Stimulated activated CD8-positive, alpha-beta memory T cell treated with anti-CD3 and anti-CD28 coated beads, Interleukin-4, amount 100 ng/mL, for 48 hours (primary cell): ENCODE measurements at places on chromosomes 4 and X.

GRCh38 chrX:70132877-70133302 lies 357 bp upstream of the IGBP1 start:
- DNase-seq = no peak

DNA sequence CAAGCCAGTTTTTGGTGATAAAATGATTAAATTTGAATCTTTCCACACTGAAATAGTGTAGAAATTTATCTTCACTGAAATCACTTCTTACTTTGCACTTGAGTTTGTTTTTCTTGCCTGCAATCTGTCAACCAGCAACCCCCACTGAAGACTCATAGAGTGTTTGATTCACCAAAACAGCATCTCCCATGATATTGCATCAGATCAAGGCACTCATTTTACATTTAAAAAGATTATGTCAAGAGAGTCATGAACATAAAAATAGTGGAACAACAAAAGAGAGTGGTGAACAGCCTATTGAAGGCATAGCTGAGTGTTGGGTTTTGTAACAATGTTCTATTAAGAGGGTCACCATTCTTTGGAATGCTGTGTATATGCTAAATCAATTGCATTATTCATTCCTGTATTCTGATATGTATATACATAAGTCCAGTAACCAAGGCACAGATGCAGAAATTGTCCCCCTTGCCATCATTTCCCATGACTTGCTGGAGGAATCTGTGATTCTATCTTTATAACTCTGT lies 1934.9 kb downstream of the ARAP2 start:
- no peak for DNase-seq

DNA sequence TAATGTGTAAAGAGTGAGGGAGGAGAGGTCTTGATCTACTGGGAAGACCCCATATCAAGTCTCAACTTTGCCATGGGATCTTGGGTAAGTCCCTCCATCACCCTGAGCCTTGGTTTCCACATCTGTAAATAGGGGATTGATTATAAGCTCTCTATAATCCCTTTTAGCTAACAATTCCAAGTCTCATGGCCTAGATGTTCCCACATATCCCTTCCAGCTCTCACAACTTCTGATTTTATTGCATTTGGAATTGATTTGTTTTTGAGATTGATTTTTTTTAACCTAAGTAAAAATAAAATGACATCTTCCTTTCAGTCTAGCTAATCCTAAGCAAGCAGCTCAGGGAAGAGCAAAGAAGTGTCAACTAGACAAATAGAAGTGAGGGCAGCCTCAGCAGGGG lies 29.8 kb downstream of the SMIM20 start:
- no peak for DNase-seq

- DNase-seq = no peak
These were observed 10.2 kb downstream of the OTUD4 start for GRCh38 chr4:145170223-145170622.

- no peak for DNase-seq
These were observed 182.1 kb downstream of the CPE start for GRCh38 chr4:165560941-165561340.

GRCh38 chr4:183838987-183839712 lies 66.0 kb upstream of the STOX2 start:
- DNase-seq = no peak

- no peak for DNase-seq
These were observed 1534.6 kb upstream of the AGA start for GRCh38 chr4:178976861-178977260.

GRCh38 chrX:53795576-53795975 lies 109.1 kb upstream of the HUWE1 start:
- DNase-seq = no peak

GRCh38 chr4:156820931-156821330 lies 150.7 kb downstream of the PDGFC start:
- DNase-seq = no peak

DNA sequence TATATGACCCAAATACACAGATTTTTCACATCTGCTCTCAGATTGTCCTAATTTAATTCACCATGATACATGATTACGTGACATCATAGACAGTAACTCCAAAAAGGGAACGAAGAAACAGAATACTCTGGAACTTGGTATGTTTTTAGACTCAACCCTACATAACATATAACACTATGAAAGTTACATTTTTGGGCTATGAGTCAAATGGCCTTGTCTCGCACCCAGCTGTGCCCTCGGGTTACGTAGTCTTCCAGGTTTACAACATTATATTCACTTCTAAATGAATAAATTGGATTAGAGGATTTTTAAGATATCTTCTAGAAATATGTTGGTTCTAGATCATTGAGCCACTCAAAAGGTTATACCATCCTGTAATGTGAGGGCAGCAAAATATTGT lies 2089.6 kb upstream of the TENM3 start:
- DNase-seq = no peak

DNA sequence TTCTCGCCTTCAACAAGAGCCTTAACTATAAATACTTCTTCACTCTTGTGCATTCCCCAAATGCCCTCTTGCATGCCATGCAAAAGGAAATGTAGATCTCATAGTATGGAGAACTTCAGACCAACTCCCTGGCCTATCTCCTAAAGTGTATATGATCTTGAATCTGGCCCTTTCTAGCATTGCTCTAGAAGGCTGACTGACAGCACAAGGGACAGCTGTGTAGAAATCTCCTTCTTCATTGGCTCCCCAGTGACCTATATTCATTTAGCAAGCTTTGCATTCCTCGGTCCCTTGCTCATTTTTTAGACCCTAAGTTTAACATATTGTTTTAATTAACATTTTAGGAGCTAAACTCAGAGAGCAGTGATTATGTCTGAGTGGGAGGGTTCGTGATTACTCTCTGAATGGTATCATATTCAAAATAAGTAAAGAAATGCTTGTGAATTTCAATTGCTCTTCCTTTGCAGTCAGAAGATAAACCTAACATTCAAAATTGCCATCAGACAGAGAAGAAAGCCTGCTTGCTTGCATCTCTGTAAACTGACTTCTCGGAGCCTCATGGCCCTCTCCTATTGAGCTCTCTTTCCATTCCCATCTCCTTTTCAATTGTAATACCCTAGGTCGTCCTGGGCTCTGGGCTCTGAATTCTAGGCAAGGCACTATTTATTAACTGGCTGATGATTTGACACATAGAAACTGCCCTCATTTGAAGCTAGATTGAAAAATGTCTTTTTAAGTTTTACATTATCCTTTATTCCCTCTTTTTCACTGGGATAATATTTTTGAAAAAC lies 120.3 kb upstream of the PRKG2 start:
- no peak for DNase-seq

GRCh38 chr4:38173935-38174518 lies 213.8 kb downstream of the PTTG2 start:
- no peak for DNase-seq

DNA sequence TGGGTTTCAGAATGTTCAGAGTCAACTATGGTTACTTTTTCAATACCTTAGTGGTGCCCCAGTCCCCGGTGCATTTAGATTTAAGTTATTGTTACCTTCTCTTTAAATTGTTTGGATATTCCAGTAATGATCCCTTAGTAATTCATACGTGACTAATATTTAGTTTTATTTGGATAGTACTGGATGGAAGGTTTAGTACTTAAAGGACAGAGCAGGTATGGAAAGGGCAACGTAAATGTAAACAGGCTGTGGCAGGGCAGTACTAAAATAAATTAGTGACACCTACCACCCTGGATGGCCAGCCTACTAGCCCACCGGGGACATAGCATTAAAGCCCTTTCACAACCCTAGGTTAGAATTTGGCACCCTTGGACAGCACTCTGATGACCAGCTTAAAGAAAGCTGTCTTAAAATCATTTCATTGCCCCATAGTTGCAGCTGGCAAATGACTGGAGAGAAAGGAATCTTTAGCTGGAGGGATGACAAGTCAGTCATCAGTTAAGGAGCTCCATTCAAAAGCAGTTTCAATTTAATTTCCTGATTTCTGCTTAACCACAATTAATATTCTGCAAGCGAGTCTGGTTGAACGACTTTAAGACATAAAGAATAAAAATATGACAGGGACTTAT lies 16.4 kb downstream of the PLP1 start:
- no peak for DNase-seq

GRCh38 chr4:117577686-117578311 lies 456.5 kb upstream of the NDST3 start:
- DNase-seq = no peak

GRCh38 chr4:10611673-10612072 lies 72.9 kb downstream of the CLNK start:
- DNase-seq = no peak

GRCh38 chr4:94232519-94232918 lies 24.9 kb downstream of the SMARCAD1 start:
- no peak for DNase-seq

DNA sequence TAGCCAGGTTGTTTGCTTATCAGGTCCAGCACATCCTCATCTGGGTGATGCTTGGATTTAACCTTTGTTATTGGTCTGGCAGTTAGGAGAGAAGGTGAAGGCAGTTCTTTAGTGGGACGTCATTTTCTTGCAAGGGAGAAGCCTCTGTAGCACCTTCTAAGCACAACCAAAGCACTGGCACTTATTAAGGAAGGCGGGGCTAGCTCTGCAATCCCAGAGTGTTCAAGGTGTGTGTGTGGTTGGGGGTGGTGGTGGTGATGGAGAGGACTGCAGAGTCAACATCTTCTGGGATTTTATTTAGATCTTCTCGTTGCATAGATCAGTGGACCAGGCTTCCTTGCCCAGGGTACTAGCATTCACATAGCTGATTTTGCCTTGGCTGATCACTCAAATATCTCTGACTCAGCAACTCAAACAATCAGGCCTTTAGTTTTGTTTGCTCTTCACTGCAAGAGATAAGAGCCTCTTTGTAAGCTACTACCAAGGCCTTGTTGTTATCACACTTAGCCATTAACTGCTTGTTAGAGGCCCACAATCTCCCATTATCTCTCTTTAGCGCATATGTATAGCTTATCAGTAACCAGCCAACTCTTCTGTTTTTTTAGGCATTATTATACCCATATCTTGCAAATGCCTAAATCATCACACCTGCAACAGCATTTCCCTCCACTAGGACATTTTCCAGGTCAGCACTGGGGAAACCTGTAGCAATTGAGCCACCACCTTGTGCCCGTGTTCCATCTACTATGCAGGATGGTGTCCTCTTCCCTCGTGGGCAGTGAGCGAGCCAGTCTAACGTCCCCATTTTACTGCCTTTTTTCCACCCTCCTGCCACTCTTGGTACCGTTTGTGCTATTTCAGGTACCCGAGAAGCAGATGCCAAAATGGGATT lies 36.5 kb upstream of the LINC00632 start:
- no peak for DNase-seq

DNA sequence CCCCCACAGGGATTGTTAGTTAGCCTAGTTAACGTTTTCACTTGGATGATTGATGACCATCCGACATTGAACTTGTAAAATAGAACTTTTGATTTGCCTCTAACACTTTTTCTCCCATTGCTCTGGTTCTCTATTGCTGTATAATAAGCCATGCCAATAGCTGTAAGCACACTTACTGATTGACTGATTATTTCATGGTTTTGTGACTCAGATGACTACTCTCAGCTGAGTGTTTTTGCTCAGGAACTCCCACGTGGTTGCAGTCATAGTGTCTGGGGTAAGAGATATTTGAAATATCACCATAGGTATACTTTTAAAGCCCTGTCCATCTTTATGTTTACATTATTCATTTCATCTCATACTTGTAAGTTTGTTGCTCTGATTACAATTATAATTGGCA lies 1285.5 kb downstream of the STIM2 start:
- no peak for DNase-seq

DNA sequence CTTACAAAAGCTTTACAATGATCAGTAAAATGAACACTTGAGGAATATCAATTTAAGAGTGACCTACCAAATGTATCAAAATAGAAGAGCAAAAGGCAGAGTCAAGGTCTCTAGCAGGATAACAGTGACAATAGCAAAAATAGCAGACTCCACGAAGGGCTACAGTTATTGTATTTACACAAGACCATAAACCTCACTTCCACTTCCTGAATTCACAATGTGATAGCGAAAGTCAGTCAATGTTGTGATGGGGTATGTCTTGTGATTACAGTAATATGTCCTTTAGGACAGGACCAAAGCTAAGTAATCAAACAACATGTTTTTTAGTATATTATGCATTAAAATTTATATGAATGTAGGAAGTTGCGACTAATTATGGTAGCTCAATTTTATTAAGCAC lies 139.6 kb downstream of the IQCM start:
- no peak for DNase-seq

DNA sequence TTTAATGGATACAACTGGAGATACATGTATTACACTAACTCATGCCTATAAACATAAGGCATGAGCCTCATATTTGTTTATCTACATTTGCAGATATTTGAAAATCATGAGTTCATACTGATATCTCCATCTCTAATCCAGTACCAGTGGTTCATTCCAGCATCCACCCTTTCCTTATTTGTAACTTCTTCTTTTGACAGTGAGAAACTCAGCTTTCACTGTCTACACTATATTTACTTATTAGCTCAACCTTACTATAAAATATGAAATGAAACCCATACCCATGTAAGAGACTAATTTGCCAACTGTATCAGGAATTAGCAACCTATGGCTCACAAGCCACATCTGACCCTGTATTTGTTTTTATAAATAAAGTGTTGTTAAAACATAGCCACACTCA lies 161.9 kb upstream of the GPRIN3 start:
- no peak for DNase-seq

GRCh38 chrX:96540111-96540631 lies 144.5 kb upstream of the DIAPH2 start:
- no peak for DNase-seq

- no peak for DNase-seq
These were observed 15.0 kb downstream of the IDS start for GRCh38 chrX:149490100-149490499.

GRCh38 chr4:121978172-121978516 lies 26.3 kb upstream of the TRPC3 start:
- no peak for DNase-seq

- no peak for DNase-seq
These were observed 36.2 kb upstream of the SFRP2 start for GRCh38 chr4:153825126-153825525.

DNA sequence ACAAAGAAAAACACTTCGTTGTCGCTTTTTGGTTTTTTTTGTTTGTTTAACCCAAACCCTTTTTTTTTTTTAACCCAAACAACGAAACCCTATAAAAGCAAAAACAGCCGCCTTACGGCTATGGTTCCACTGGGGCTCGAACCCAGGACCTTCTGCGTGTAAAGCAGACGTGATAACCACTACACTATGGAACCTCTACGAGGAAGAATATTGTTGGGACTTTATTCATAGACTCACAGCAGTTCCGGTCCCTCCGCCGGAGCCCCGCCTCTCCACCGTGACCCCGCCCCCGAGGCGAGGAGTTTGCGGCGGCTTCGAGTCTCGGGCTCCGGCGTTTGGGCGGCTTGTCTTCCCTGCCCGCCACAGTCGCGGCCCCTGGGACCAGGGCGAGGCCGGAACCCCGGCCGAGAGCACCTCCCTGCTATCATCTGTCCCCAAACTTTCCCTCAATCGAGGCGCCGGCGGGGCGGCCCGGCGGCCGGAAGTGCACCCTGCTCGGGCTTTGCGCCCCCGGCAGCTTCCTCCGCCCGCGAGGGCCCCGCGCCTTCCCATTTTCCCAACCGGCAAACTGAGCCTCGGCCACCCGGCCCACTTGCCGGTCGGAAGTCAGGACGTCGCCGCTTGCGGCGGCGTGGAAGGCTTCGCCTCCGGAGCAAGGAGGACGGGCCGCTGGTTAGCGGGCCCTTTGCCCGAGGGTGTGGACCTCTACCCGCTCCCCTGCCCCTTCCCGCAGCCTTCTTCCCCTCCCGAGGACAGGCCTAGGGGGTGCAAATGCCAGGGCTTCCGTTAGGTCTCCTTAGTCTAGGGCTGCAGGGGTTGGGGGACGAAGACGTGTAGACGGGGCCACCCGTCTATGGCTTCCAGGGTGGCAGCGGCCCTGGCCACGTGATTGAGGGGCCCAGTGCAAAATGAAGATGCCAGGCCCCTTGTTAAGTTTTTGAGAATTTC lies 3.2 kb upstream of the RS1 start:
- peak; percentile 78 for DNase-seq

- no peak for DNase-seq
These were observed 156.6 kb downstream of the CHIC2 start for GRCh38 chr4:53907772-53908171.
